Activated CD4-positive, alpha-beta T cell treated with anti-CD3 and anti-CD28 coated beads, Interleukin-2, amount 50 U/mL, for 16 hours (primary cell): ENCODE measurements at places on chromosomes 3 and 15.
A peak's percentile ranks its signal among the peaks of the same experiment; 100 is the strongest.

GRCh38 chr3:59677747-59678702 is 628.2 kb upstream of the CFAP20DC start:
- DNase-seq = no peak

- DNase-seq = no peak
These were observed 38.9 kb upstream of the DCLK3 start for GRCh38 chr3:36803091-36803791.

GRCh38 chr15:75943713-75944215 is 40.1 kb downstream of the FBXO22 start:
- no peak for DNase-seq

GRCh38 chr3:192855434-192855833 is 62.2 kb downstream of the MB21D2 start:
- DNase-seq = peak; percentile 52

DNA sequence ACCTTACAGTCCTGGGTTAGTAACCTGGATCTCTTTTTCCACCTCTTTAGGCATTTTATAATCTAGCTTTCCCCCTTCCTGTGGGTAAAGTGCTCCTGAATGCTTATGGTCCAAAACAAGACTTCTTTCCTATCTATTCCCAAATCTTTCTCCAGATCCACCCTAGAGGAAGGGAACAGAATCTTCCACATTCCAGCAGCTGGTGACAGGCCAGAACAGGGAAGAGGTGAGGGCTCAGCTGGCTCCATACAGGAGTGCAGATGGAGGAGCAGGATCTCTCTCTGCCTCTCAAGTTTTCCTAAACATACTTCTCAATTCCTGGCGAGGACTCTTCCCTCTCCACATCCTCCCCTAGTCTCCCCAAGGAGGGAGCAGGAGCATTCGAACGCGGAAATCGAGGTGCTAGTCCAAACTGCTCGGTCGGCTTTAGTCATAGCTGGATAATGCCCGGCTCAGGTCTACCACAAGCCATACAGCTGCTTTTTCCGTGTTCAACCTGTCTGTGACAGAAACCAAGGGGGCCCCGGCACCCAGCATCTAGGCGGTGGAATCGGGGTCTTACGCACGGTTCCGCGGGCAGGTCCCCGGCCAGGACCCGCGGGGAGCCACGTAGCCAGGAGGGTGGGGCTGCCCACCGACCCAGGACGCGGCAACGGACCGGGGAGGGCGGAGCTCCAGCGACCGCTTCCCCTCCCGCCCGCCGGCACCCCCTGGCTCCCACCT is 4.0 kb downstream of the RASSF1 start:
- DNase-seq = peak; percentile 69

GRCh38 chr3:308597-309321 is 112.2 kb downstream of the CHL1 start:
- no peak for DNase-seq

DNA sequence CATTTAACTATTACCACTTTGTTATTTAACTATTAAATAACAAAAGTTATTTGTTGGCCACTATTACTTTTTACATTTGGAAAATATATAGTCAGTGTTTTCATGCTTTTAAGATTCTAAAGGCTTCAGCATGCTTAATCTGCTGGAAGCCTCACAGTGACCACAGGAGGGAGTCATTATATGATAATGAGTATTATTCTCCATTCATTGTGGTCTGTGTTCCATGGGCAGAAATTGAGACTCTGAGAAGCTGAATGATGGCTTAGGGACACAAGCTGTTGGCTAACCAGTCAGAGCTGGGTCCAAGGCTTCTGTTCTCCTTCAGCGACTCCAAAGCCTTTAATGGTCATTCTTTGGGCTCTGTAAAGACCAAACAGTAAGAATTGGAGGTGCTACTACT is 64.7 kb downstream of the BFSP2 start:
- DNase-seq = no peak

- no peak for DNase-seq
These were observed 111.9 kb downstream of the ST8SIA2 start for GRCh38 chr15:92505611-92506010.

DNA sequence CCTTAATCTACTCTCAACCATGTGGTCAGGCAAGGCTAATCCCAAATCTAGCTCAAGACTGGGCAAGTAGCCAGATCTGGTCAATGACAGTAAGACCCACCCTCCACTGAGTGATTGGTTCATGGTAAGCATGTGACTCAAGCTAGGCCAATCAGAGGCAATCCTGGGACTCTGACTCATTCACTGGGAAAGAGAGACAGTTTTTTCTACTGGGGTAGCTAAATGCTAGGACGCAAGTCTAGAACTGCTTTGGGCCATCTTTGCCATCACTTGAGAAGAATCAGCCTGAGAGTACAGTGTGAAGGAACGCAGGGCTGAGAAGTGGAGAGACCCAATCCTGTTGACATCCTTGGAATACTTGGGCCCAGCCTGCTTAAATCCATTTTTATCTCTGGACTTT is 9.4 kb upstream of the RAD18 start:
- no peak for DNase-seq

GRCh38 chr3:187072511-187072910 is 66.8 kb downstream of the RPL39L start:
- no peak for DNase-seq
